ENCODE measurements at places on chromosomes 2 and 18.

DNA sequence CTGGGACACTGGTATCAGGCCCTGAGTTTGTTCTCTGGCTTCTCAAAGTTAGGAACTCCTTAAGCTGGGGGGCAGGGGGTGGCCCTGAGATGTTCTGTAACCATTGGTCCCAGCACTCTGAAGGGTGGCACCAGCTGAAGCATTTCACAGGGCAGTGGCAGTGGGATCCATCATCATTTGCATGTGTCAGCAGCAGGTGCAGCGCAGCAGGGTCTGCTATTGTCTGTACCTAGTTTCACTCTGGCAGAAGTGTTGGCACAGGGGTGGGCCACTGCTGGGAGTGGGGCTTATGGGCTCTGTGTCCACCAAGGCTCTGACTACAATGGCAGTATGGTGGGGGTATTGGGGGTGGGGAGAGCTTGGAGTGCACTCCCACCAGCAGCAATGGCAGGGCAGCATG lies 460.4 kb upstream of the ZNF804A start:
- no peaks in the 10 kb centered on the region for H3K27me3 ChIP-seq
- no peak for DNase-seq
- H3K4me3 ChIP-seq: no peak overlapping the region
- H3K36me3 ChIP-seq: no peaks in the 10 kb centered on the region

GRCh38 chr2:84924173-84925106 lies 19.0 kb downstream of the TMSB10 start:
- DNase-seq: no peak
- H3K36me3 ChIP-seq: no peaks in the 10 kb centered on the region
- peaks cover 8% of the 10 kb centered on the region for H3K27me3 ChIP-seq

GRCh38 chr2:108617617-108618016 lies 83.3 kb downstream of the LIMS1 start:
- H3K4me1 ChIP-seq: peaks cover 74% of the 10 kb centered on the region
- peak overlapping the region; percentile 50 for H3K4me3 ChIP-seq
- DNase-seq: no peak

DNA sequence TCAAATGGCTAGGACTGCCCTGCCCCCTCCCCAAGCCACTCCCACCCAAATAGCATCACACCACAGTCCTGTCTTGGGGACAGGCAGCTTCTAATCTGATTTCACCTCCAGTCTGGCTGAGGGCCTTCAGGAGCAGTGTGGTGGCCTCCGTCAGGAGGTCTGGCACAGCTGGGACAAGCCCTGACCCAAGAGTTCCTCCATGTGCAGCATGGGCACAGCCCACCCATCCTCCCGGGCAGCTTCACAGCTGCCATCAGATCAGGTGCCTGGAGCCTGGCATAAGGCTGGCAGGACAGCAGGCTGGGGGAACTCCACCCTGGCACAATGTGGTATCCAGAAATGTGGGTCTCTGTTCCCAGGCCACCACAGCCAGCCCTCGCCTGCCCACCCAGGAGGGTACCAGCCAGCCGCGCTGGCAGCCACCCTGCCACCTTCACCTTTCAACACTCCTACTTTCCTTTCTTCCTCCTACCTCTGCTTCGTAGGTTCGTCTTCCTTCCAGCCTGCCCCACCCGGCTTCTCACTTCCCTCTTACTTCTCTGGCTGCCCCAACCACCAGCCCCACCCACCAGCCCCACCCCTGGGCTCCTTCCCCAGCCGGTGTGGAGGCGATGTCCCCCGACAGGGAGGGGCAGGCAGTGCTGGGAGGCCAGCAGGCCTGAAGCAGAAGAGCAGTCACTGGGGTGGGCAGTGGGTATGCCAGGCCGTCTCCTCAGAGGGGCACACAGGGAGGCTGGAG lies at the start of gene CAPG:
Gene CAPG, minus strand, starts transcription at position 522 of the 739 bp plus-strand sequence. CDS start 8,221 bp downstream, outside the sequence.
- peaks cover 36% of the 10 kb centered on the region for H3K4me1 ChIP-seq
- no peak for DNase-seq

DNA sequence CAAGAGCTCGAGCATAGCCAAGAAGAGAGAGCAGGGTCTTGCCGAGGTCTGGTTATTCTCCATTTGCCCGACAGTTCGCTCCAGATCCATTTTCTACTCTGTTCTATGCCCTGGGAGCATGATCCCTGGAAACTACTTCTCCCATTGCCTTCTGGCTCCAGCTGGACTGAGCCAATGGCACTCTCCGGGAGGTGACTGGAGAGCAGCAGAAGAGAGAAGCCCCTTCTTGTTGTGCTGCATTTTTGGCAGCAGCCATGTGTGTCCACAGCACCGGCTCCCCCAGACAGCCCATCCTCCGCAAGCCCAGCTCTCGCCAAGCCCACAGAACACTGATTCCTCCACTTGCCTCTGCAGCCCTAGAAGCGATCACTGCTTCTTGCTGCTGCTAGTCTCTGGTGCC lies 345.5 kb downstream of the TNS1 start:
- peaks cover 11% of the 10 kb centered on the region for H3K27me3 ChIP-seq
- DNase-seq: no peak

DNA sequence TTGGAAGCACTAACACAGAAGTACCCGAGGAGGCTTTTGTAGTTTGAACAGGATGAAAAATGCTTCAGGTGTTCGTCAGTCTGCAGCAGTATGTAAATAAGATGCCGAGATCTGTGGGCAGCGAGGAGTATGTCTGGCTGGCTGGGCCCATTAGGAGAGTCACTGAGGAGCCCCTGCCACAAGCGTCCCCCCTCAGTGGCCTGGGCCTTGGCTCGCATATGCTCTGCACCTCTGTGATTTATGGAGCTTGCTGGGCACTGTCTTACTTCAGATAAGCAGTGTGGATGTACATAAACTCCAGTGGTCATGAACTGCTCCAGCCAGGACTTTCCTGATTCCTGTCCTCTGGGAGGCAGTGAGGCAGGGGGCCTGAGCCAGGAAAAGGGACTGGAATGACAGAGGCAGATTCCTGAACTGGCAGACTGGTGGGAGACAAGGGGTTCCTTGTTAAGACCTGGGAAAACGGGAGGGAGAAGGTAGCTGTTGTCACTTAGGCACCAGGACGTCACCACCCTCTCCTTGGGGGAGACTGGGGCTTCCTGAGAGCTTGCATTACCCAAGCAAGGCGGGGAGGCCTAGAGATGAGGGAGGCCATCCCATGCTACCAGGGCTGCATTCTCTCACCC lies 46.0 kb downstream of the CELF4 start:
- H3K27ac ChIP-seq: no peak overlapping the region
- H3K27me3 ChIP-seq: peaks cover 26% of the 10 kb centered on the region
- DNase-seq: no peak
- H3K36me3 ChIP-seq: no peaks in the 10 kb centered on the region
- H3K4me3 ChIP-seq: no peak overlapping the region
- peaks cover 52% of the 10 kb centered on the region for H3K4me1 ChIP-seq

DNA sequence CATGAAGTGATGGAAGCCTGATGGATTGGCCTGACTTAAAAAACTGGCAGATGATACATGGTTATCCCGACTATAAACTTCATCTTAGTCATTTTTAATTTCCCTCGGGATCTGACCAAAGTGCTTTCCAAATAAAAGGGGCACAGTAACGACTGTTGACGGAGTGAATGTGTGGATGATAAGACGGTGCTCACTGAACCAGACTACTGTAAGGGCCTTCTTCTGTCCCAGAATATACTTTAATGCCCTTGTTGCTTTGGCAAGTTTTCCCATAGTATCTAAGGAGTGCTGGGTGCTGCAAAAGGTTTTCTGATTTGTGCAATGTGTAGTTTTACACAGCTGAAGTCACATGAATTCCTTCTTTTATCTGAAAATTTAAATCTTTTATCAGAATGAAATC lies 373.5 kb downstream of the DSEL start:
- no peak overlapping the region for H3K4me3 ChIP-seq
- H3K27ac ChIP-seq: no peak overlapping the region
- H3K36me3 ChIP-seq: no peaks in the 10 kb centered on the region

DNA sequence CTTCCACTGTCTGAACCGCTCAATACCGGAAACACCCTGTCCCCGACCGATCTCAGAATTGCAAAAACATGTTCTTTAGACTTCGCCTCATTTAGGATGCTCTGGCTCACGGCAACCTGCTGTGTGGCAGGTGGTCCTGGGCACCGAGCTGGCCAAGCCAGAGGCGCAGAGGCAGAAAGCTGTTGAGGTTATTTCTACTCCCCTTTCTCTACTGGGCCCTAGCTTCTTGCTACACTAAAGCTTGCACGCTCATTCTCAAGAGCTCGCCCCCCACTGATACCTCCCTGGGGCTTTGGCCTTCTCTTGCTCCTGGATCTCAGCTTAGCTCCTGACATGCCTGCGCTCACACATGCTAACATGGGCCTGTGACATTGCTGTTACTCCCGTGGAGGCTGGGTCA lies 417.4 kb downstream of the LPIN1 start:
- peaks cover 41% of the 10 kb centered on the region for H3K4me1 ChIP-seq
- no peaks in the 10 kb centered on the region for H3K36me3 ChIP-seq
- no peaks in the 10 kb centered on the region for H3K27me3 ChIP-seq
- H3K4me3 ChIP-seq: no peak overlapping the region
- peak overlapping the region; percentile 40 for H3K27ac ChIP-seq

DNA sequence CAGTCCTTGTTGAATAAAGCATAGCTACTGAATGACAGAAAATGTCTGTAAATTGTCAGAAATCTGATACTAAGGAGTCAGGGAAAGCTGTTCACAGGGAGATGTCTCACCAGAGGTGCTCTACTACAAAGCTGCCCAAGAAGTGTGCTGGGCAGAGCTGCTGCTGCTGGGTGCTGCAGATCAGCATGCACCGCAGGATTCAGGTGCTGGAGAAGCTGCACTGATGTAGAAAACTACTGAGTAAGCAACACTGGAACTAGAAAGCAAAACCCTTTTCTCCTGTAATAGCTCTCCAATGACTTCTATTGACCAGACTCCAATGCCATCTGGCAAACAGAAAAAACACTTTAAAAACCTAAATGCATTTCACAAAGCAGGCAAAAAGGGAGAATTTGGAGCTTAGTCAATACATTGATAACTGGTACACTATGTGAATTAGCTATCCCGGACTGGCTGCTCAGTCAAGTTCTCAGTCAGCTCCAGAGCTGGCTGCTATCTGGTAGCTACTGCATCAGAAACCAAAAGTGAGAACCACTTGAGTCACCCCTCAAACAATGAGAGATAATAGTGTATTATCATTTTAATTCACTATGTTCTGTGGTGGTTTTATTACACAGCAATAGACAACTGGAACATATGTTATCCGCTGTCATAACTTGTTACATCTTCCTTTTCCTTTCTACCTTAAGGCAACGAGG lies 493.1 kb downstream of the CPS1 start:
- no peaks in the 10 kb centered on the region for H3K36me3 ChIP-seq
- no peak overlapping the region for H3K27ac ChIP-seq
- no peak for DNase-seq
- no peak overlapping the region for H3K4me3 ChIP-seq
- H3K27me3 ChIP-seq: no peaks in the 10 kb centered on the region

DNA sequence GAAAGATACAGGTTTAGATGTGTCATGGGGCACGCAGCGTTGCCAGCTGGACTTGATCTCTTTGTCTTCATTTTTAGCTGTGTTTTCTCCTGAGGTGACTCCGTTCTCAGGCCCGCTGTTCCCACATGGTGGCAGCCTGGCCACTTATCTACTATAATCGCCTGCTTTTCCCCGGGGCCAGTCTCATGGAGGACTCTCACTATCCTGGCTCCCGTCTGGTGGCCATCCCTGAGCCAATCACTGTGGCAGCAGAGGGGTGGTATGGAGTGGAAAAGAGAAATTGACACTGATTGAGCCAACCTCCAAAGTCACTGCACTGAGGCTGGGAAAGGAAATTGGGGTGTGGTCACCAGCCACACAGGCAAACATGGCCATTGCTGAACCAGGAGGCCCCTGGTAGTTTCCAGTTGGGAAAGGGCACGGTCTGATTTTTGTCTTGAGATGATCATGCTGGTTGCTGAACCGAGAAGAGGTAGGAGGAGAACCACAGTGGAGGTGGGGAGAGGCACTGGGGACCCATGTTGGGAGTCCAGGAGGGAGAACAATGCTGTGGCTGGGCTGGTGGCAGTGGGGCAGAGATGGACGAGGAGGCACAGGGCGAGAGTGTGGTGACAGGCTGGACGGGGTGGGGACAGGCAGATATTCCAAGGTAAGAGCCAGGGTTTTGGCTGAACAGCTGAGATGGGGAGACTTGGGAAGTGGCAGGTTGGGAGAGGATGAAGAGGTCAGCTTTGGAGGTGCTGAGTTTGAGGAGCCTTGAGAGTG lies 45.6 kb downstream of the KCNIP3 start:
- no peak overlapping the region for H3K4me3 ChIP-seq
- DNase-seq: no peak
- no peak overlapping the region for H3K27ac ChIP-seq
- H3K27me3 ChIP-seq: peaks cover 57% of the 10 kb centered on the region
- no peaks in the 10 kb centered on the region for H3K4me1 ChIP-seq

DNA sequence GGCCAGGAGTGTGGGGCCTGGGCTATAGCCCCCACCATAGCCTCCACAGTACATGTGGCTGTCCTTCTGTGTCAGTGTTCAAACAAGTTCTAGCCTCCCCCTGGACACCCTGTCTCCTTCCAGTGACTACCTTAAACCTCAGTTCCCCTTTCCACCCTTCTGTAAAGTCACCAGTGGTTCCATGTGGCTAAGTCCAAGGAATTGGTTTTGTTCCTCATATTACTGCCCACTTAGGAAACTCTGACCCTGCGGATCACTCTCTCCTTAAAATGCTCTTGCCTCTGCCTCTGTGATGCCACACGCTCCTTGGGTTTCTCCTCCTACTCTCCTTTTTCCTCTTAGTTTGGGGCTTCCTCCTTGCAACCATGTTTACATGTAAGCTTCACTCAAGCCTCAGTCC lies 27.8 kb upstream of the REL start:
- no peak overlapping the region for H3K4me3 ChIP-seq
- H3K27ac ChIP-seq: no peak overlapping the region

DNA sequence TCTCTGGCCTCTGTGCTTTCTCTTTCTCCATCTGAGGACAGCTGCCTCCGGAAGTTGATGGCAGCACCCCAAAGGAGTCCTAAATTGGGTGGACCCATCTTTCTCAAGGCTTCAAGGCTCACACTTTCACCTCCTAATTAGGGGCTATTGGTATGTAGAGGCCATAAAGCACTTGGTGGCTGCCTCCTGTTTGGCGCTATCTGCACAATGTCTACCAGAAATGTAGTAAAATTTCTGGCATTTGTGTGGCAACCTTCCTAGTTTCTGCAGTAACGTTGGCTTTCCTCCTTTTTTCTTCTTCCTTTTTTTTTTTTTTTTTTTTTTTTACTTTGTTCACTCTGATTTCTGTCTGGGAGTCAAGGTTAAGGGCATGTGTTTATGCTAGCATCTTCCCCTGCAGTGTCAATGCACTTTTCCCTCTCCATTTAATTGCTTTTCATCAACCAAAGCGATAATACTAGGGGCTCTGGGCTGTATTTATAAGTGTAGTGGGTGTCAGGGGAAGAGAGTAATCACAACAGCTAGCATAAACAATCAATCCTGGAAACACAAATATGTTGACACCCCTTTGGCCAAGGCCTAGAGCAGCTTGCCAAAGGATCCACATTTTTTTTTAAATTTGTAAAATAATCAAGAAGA lies 86.0 kb downstream of the TACR1 start:
- peaks cover 14% of the 10 kb centered on the region for H3K4me1 ChIP-seq
- no peak overlapping the region for H3K4me3 ChIP-seq
- no peaks in the 10 kb centered on the region for H3K36me3 ChIP-seq
- no peak for DNase-seq

- no peaks in the 10 kb centered on the region for H3K27me3 ChIP-seq
- no peaks in the 10 kb centered on the region for H3K4me1 ChIP-seq
- no peak overlapping the region for H3K27ac ChIP-seq
These were observed 27.0 kb downstream of the CRYGD start for GRCh38 chr2:208097313-208097712.

GRCh38 chr2:17830053-17831034 lies 14.1 kb downstream of the MSGN1 start:
- no peaks in the 10 kb centered on the region for H3K4me1 ChIP-seq
- H3K27ac ChIP-seq: no peak overlapping the region
- H3K4me3 ChIP-seq: peak overlapping the region; percentile 72
- H3K27me3 ChIP-seq: peaks cover 52% of the 10 kb centered on the region
- DNase-seq: peak; percentile 81

Data from type B pancreatic cell (in vitro differentiated cells).